ENCODE measurements at places on chromosomes 2 and 18. TPM values are rescaled to one million over a fixed set of nuclear protein-coding genes. Genes with fewer than 3 reads are reported as not detected.

GRCh38 chr2:16700551-16701259 lies 35.1 kb upstream of the CYRIA start:
- H3K4me1 ChIP-seq = no peaks in the 10 kb centered on the region
- H3K36me3 ChIP-seq = no peaks in the 10 kb centered on the region
- no peak overlapping the region for H3K4me3 ChIP-seq
- H3K27ac ChIP-seq = no peak overlapping the region
- H3K27me3 ChIP-seq = no peaks in the 10 kb centered on the region

The GMCL1 gene
- 15.5 TPM for total RNA-seq

DNA sequence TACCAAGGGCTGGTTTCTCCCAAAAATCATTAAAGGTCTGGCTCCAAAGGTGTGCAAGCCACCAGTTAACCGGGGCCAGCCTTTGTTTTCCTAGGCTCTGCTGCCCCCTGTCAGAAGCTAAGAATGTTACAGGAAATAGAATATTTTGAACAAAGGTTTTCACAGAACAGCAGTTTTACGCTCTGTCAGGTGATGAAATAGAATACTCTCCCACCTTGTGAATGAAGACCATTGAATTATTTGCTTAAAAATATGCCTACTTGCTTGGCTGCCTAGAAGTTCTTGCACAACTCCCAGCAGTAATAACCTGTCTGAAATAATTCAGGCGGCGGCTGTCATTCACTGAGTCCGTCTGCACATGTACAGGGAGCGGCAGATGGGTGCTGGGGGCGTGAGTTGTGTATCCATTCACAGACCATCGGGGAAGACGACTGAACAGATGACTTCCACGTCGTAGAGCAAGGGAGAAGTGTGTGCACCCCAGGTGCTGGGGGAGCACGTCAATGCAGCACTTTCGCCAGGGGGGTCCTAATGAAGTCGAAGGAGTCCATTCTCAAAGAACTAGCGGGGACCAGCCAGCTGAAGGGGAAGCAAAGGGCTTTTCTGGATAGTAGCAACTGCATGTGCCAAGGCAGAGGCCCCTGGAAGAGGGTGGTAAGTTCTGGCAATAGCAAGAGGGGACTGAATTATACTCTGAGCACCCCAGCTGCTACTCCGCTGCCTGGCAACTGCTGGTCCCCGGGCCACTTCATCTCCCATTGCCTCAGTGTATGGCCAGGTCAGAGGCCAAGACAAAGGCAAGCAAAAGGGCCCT lies 56.1 kb downstream of the SF3B1 start:
- DNase-seq = peak; percentile 61
- H3K27ac ChIP-seq = no peak overlapping the region
- no peaks in the 10 kb centered on the region for H3K36me3 ChIP-seq
- no peak overlapping the region for H3K4me3 ChIP-seq

The TOGARAM2 gene
- 5.2 TPM for total RNA-seq

The GKN1 gene
- total RNA-seq = not detected

DNA sequence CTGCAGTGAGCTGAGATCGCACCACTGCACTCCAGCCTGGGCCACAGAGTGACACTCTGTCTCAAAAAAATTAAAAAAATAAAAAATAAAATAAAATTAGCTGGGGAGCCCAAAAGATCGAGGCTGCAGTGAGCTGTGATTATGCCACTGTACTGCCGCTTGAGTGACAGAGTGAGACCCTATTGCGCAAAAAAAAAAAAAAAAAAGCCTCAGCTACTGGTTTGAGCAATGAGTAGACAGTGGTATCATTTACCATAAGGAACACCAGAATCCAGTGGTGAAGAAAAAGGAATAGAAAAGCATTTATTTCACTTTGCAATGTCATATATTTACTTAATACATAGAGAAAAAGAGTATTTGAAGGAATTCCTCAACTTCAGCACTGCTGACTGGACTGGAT lies 3.0 kb downstream of the SAP130 start:
- no peak overlapping the region for H3K4me3 ChIP-seq
- H3K36me3 ChIP-seq = no peaks in the 10 kb centered on the region
- no peaks in the 10 kb centered on the region for H3K27me3 ChIP-seq

GRCh38 chr2:1641523-1641922 lies 102.8 kb downstream of the PXDN start:
- H3K27me3 ChIP-seq = no peaks in the 10 kb centered on the region
- no peaks in the 10 kb centered on the region for H3K36me3 ChIP-seq
- no peaks in the 10 kb centered on the region for H3K4me1 ChIP-seq
- no peak for DNase-seq
- no peak overlapping the region for H3K27ac ChIP-seq

The KCNF1 gene
- not detected for total RNA-seq

GRCh38 chr18:63205791-63206252 lies 113.7 kb downstream of the BCL2 start:
- no peaks in the 10 kb centered on the region for H3K36me3 ChIP-seq
- no peak for DNase-seq
- peak overlapping the region; percentile 52 for H3K4me3 ChIP-seq
- H3K27ac ChIP-seq = no peak overlapping the region

The CNDP1 gene
- 0.09 TPM for total RNA-seq

The MEP1B gene
- total RNA-seq = not detected

DNA sequence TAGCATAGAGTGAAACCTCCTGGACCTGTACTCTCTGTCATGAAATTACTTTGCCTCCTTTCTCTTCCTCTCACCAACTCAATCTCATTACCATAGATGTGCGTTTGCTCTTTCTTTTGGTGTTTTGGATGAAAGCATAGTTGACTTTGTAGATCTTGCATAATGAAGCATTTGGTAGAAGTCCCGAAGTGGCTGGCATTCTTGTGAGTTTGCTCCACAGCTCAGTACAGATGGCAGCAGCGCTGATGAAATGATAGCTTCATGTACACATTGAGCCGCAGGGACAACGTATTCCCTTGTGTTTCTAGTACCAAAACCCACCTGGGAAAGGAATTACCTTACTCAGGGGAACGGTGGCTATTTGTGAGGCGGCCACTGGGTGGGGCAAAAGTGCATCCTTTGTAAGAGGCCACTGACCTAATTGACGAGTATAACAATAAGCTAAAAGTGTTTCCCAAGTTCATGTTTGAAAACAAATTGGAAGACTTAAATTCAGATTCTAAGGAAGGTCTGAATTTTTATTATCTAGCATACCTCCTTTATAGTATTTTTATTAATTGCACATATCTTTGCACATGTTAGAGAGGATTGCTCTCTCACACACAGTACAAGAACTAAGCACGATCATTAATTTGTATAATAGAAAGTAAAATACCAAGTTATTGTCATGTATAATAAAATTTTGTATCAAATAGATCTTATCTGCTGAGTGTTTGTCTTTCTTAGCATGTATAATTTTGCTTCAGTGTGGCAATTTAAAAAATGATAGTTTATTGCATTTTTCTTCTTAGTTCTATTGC lies 25.4 kb upstream of the CDH7 start:
- no peaks in the 10 kb centered on the region for H3K27me3 ChIP-seq
- no peak overlapping the region for H3K27ac ChIP-seq
- H3K4me1 ChIP-seq = no peaks in the 10 kb centered on the region
- no peak overlapping the region for H3K4me3 ChIP-seq
- no peaks in the 10 kb centered on the region for H3K36me3 ChIP-seq

The LRRC30 gene
- not detected for total RNA-seq

DNA sequence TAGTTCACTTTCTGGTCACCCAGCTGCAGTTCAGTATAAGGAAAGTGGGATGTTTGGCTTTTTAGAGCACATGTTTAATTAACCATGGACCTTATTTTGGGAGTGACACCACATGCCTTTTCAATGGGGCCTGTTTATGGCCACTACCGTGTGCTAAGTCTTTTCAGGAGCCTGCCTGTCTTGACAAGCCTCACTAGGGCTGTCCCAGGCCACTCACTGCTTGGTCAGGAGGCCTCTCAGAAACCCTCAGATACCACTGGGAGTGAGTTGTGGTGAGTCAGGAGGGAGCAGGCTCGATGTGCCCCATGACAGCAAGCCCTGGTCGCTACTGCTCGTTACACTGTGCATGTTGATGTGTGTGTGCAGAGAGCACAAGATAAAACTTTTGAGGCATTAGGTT lies 123.0 kb downstream of the MAP4K4 start:
- no peaks in the 10 kb centered on the region for H3K27me3 ChIP-seq
- no peak overlapping the region for H3K27ac ChIP-seq
- H3K4me1 ChIP-seq = peaks cover 36% of the 10 kb centered on the region
- H3K4me3 ChIP-seq = no peak overlapping the region

DNA sequence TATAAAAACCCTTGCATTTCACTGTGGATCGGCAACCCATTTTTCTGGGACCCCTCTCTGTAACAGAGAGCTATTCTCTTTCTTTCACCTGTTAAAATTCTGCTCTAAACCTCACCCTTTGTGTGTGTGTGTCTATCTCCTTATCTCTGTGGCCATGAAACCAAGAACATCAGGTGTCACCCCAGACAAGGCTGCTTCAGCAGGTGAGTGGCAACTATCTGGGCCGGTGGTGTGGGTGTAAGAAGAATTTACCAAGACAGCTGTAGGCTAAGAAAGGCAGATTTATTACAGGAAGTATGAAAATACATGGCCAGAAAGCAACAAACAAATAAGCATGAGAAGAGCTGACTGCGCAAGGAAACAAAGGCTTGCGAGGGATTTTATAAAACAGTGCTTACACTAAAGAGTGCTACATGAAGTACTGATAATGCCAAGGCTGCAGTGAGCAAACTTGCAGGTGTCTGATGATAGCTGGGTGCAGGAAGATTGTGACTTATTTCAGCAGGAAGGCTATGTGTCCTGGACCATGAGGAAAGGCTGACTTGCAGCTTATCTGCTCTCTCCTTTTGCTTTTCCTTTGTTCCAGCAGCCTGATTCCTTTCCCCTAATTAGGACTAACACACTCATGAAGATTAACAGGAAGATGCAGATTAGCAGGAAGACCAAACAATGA lies 421.1 kb downstream of the PTH2R start:
- no peaks in the 10 kb centered on the region for H3K36me3 ChIP-seq
- no peaks in the 10 kb centered on the region for H3K4me1 ChIP-seq
- H3K27ac ChIP-seq = no peak overlapping the region
- no peak for DNase-seq

- H3K27ac ChIP-seq = peak overlapping the region; percentile 79
- peak overlapping the region; percentile 85 for H3K4me3 ChIP-seq
- H3K4me1 ChIP-seq = peaks cover 19% of the 10 kb centered on the region
- no peak for DNase-seq
Measured at GRCh38 chr2:70300771-70301343, 1.0 kb downstream of the FAM136A start.

GRCh38 chr2:20448246-20448976 lies 1.5 kb downstream of the RHOB start:
- DNase-seq = no peak
- H3K36me3 ChIP-seq = no peaks in the 10 kb centered on the region
- H3K4me1 ChIP-seq = peaks cover 12% of the 10 kb centered on the region
- no peak overlapping the region for H3K27ac ChIP-seq

DNA sequence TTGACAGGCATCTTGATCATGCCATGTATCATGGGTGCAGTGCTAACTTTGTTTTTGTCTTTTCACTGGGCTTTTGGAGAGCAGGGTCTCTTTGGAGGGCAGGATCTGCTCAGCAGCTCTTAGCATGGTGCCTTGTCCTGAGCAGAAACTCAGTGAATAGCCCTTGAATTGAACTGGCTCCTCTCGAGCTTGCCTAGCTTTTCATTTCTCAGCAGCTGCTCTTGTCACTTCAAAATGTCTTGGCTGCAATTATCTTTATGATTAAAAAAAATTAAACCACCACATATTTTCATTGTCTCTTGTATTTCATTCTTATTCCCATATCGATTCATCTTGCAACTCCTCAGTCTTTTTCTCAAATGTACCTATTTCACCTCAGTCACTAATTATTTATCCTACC lies 50.5 kb downstream of the CCDC85A start:
- H3K27ac ChIP-seq = no peak overlapping the region
- DNase-seq = no peak
- no peaks in the 10 kb centered on the region for H3K4me1 ChIP-seq
- H3K36me3 ChIP-seq = no peaks in the 10 kb centered on the region

GRCh38 chr2:182144776-182145165 lies 159.1 kb downstream of the PPP1R1C start:
- H3K27me3 ChIP-seq = no peaks in the 10 kb centered on the region
- no peaks in the 10 kb centered on the region for H3K36me3 ChIP-seq
- DNase-seq = no peak
- H3K4me3 ChIP-seq = no peak overlapping the region
- no peak overlapping the region for H3K27ac ChIP-seq

GRCh38 chr2:25062511-25062917 lies 20.6 kb downstream of the EFR3B start:
- no peaks in the 10 kb centered on the region for H3K36me3 ChIP-seq
- H3K27me3 ChIP-seq = no peaks in the 10 kb centered on the region
